ENCODE measurements at places on chromosomes 7 and 10.
A peak's percentile ranks its signal among the peaks of the same experiment; 100 is the strongest.

DNA sequence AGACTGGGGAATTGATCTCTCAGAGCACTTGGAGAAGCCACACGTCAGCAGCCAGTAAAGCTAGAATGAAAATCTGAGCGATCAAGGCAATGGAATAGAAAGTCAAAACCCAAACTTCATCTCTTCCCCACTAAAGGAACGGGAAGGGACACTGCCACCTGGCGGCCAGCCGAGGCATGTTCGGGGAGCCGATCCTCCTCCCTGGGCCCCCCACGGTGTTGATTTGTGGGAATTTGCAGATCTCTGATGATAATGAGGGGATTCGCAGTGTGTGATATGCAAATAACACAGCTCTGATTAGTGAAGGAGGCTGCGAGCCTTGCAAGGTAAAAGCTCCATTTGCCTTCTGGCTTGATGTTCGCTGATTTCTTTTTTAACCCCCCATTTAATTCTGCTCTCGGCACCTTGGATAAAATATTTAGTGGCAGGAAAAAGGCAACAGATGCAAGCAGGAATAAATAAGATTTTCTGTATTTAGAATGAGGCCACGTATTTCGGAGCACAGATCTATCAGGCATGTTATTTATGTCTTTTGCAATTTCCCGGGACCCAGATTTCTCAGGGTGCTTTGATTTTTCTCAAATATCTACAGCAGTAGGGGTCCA lies 258.6 kb downstream of the PAXIP1 start:
- DNase-seq: no peak

- no peak for DNase-seq
These were observed 244.1 kb downstream of the POLR1F start for GRCh38 chr7:19464751-19465150.

DNA sequence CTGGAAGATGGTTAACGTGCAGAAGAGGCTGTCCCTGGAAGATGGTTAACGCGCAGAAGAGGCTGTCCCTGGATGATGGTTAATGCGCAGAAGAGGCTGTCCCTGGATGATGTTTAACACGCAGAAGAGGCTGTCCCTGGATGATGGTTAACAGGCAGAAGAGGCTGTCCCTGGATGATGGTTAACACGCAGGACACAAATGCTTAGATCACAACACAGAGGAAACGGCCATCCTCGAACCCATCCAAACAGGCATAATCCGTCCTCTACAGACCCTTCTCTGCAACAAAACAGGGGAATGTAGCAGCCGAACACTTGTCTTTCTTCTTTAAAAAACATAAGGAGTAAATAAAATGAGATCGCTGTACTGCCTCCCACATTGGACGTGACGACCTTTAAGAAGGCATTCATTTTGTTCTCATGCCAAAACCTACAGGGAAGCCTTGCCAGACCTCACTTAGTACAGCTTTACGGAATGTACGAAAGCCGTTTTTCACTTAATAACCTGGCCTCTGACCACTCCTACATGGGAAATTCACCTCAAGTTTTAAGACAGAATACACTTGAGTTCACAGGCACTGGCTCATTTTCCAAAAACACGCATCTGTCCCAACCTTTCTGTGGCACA lies 245.2 kb downstream of the ZMYND11 start:
- no peak for DNase-seq

- no peak for DNase-seq
These were observed 82.3 kb downstream of the HTR7 start for GRCh38 chr10:90775351-90776028.

GRCh38 chr10:75648854-75649253 lies 217.4 kb downstream of the LRMDA start:
- DNase-seq: no peak

GRCh38 chr7:156155988-156156733 lies 343.9 kb upstream of the SHH start:
- no peak for DNase-seq

DNA sequence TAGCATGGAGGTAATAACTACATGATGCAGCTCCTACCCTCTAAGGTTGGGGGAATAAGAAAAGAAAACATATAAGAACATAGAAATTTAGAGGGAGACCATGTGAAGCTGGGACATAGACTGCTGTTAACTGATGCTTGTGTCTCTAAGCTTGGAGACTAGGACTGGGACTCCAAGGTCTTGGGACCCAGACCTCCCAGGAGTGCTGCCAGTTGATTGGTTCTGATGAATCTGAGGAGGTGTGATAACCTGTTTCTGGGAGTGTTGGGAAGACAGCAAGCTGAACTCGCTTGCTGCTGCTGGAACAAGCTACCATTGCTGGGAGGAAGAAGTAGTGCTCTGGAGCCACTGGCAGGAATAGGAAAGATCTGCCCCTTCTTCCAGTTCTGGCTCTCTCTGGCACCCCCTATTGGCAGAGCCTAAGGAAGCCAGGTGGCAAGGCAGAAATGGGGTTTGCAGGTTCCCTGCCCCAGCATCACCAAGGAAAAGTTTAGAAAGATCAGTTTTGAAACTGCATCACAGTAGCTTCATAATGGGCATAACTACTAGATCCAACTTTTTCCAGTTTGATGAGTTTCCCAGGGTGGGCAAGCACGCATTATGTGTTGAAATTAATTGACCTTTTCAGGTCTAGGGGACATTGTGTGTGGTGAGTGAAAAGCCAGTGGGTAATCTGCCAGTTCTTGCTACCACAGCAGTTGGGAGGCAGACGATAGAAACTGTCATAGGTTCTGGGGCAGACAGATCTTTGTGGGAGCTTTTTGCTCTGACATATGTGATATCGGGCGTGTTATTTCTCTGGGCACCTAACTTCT lies 140.7 kb downstream of the SND1 start:
- no peak for DNase-seq

GRCh38 chr10:80163741-80164341 lies 31.3 kb downstream of the PLAC9 start:
- no peak for DNase-seq

- no peak for DNase-seq
These were observed 578.3 kb downstream of the ETV1 start for GRCh38 chr7:13411151-13411550.

GRCh38 chr10:97329766-97330165 lies 4.8 kb downstream of the FRAT2 start:
- DNase-seq: no peak

GRCh38 chr10:52483587-52483986 lies 169.5 kb downstream of the DKK1 start:
- DNase-seq: no peak

GRCh38 chr7:111393011-111393754 lies 169.1 kb downstream of the IMMP2L start:
- DNase-seq: peak; percentile 30

DNA sequence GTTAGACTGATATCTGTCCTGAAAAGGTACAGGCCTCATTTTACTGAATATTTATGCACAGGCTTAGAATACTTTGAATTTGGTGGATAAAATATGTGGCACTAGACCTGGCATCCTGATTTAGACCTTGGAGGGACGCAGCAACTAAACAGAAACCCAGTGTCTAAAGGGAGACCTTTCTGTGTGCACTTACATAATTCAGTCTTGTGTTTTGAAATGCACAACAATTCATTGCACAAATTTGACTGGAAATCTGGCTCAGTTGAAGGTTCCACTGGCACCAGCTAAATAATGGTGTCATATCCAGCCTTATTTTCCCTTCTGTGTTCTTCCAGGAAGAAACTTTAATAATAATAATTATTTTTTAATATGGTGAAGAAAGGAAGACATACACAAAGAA lies 142.1 kb downstream of the SND1 start:
- no peak for DNase-seq

DNA sequence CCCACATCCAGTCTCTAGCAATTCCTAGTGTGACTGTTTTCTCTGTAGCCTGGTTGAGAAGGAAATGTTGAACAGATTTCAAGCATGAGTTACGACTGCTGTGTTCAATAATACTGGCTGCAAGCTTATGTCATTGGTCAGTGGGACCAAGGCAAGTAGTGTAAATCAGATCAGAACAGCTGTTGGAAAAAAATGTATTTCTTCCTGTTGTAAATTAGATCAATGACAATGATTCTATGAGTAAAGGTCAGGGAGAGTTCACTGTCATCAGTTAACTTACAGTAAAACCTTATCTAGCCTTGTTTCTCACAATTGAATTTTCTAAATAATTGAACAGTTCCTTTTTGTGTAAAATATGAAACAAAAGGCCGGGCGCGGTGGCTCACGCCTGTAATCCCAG lies 6.7 kb downstream of the OTUD1 start:
- no peak for DNase-seq

- no peak for DNase-seq
These were observed 76.2 kb upstream of the CCDC71L start for GRCh38 chr7:106737202-106737562.

GRCh38 chr10:102773986-102774385 lies 30.2 kb downstream of the WBP1L start:
- DNase-seq: no peak

- DNase-seq: no peak
These were observed 3.4 kb upstream of the KIF20B start for GRCh38 chr10:89697946-89698345.

GRCh38 chr10:30343962-30344361 lies 5.1 kb downstream of the MTPAP start:
- no peak for DNase-seq

DNA sequence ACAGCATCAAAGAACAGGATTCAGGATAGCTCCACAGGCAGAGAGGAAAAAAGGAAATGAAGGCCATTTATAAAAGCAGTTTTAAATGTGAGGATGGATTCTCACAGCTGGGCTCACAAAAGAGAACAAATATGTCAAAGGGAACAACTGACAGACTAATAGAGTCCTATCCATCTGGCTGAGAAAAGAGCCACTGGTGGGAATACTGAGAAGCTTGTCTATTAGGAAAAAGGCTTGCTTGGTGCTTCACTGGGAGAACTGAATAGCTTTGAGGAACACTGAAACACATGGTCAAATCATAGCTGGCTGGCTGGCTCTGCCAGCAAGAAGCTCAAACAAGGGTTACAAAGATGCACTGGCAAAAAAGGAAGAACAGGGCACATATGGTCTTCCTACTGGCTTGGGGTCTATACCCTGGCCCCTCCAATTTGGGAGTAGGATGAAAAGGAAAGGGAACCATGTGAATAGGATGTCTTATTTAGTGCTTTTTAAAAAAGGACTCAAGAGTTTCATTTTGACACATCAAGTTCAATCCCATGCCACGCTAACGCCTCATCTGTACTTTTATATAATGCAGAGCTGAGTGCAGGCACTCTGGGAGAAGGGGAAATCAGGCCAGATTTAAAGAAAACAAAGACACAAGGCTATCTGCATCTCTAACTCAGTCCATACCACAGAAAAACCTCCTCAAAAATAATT lies 44.8 kb upstream of the KCNIP2 start:
- DNase-seq: no peak

DNA sequence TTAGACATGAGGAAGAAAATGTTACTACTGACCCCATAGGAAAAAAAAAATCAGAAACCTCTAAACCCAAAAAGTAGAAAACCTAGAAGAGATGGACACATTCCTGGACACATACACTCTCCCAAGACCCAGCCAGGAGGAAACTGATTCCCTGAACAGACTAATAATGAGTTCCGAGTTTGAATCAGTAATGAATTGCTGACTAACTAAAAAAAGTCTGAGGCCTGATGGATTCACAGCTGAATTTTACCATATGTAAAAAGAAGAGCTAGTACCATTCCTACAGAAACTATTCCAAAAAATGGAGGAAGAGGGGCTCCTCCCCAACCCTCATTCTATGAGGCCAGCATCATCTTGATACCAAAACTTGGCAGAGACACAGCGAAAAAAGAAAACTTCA lies 75.8 kb downstream of the HBP1 start:
- DNase-seq: no peak

GRCh38 chr7:65477326-65477725 lies 103.7 kb downstream of the ZNF92 start:
- no peak for DNase-seq

DNA sequence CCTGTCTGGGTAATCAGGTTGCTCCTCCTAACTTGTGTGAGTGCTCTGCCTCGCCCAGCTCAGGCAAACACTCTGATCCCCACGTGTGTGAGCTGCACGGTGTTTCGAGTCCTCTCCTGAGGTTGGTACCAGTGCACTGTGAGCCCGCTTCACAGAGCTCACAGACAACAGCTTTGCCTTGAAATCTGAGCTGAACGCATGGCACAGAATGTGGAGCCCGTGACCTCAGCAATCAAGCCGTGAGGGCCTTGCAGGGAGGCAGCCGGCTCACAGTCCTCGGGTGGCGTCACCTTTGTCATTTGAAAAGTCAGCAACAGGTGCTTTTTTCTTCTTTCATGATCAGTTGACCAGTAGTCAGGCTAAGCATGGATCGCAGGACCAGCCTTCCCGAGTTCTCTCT lies 60.2 kb upstream of the ADGRA1 start:
- no peak for DNase-seq

GRCh38 chr10:11290156-11290890 lies 272.7 kb downstream of the CELF2 start:
- DNase-seq: no peak

GRCh38 chr10:3886641-3887251 lies 101.7 kb upstream of the KLF6 start:
- DNase-seq: no peak

GRCh38 chr10:2097937-2098336 lies 360.6 kb upstream of the ADARB2 start:
- no peak for DNase-seq

DNA sequence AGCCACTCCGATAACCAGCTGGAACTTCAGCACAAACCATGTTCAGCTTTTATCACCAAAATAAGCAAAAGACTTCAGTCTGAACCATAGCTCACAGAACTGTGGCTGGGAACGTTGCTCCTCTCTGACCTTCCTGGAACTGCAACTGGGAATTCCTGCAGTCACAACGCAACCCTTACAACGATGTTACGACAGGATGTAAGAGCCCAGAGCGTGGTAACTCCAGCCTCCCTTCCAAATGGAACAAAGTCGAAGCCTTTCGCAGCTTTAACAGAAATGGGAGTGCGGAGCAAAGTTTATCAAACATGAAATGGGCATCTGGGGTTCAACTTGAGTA lies 162.6 kb downstream of the ADAM12 start:
- DNase-seq: no peak

DNA sequence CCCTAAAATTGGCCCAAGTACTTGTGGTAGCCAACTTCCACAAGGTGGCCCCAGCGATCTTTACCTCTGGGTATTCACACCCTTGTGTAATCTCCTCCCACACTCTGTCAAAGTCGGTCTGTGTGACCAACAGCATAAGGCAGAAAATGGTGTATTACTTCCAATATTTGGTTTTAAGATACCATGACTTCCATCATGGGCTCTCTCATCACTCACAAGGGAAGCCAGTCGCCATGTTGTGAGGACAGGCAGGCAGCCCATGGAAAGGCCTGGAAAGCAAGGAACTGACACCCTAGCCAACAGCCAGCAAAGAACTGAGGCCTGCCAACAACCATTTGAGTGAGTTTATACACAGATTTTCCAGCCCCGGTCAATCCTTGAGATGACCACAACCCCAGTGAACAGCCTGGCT lies 91.0 kb upstream of the KMT2E start:
- peak; percentile 58 for DNase-seq

- DNase-seq: no peak
These were observed 42.8 kb upstream of the RHOBTB1 start for GRCh38 chr10:60986791-60987190.
